Gastrocnemius medialis (tissue), 4 donors: ENCODE measurements at places on chromosomes 5 and 9. TPM values are rescaled to one million over a fixed set of nuclear protein-coding genes. Genes with fewer than 3 reads are reported as not detected.

GRCh38 chr9:130183133-130183762 is 11.0 kb downstream of the NCS1 start:
- no peaks in the 10 kb centered on the region for H3K36me3 ChIP-seq
- H3K4me1 ChIP-seq: no peaks in the 10 kb centered on the region
- DNase-seq: no peak

Gene ARL14EPL
- not detected for total RNA-seq

DNA sequence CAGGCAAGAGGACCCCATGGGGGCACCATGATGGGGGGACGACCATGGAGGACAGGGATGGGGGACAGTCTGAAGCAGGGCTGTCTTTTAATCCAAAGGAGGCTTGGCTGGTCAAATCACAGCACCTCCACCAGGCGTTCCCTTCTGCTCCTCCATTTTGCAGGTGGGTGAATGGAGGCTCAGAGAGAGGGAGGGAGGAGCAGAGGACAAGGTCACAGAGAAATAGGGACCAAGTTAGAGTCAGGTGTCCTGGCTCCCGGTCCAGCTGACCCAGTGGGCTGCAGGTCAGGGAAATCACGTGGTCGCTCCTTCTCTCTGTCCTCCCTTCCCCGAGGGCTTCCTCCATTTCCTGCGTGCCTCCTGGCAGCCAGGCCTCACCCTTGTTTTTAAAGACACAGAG is 156.4 kb upstream of the SMIM23 start:
- no peak overlapping the region for H3K4me3 ChIP-seq
- no peak overlapping the region for H3K27ac ChIP-seq
- H3K27me3 ChIP-seq: peaks cover 5% of the 10 kb centered on the region
- H3K4me1 ChIP-seq: peaks cover 6% of the 10 kb centered on the region
- no peak for DNase-seq

- no peaks in the 10 kb centered on the region for H3K4me1 ChIP-seq
- H3K27me3 ChIP-seq: peaks cover 10% of the 10 kb centered on the region
- DNase-seq: no peak
Measured at GRCh38 chr9:135580664-135581380, 19.3 kb downstream of the PAEP start.

GRCh38 chr9:29830821-29831220 is 2257.5 kb upstream of the C9orf72 start:
- H3K36me3 ChIP-seq: no peaks in the 10 kb centered on the region
- no peaks in the 10 kb centered on the region for H3K27me3 ChIP-seq
- DNase-seq: no peak
- no peaks in the 10 kb centered on the region for H3K4me1 ChIP-seq
- H3K27ac ChIP-seq: no peak overlapping the region

Gene ADCY2
- 24.3 TPM for total RNA-seq

Gene CATSPER3
- total RNA-seq: 0.22 TPM

GRCh38 chr5:170403675-170404074 is 14.5 kb upstream of the KCNMB1 start:
- DNase-seq: no peak
- H3K27me3 ChIP-seq: peaks cover 5% of the 10 kb centered on the region
- no peaks in the 10 kb centered on the region for H3K4me1 ChIP-seq
- no peak overlapping the region for H3K27ac ChIP-seq
- H3K36me3 ChIP-seq: no peaks in the 10 kb centered on the region

- H3K4me3 ChIP-seq: no peak overlapping the region
- no peaks in the 10 kb centered on the region for H3K36me3 ChIP-seq
- no peak for DNase-seq
- H3K27me3 ChIP-seq: no peaks in the 10 kb centered on the region
- H3K4me1 ChIP-seq: no peaks in the 10 kb centered on the region
Measured at GRCh38 chr5:169251333-169252084, 49.4 kb downstream of the SLIT3 start.

- no peaks in the 10 kb centered on the region for H3K36me3 ChIP-seq
- H3K4me1 ChIP-seq: no peaks in the 10 kb centered on the region
- H3K4me3 ChIP-seq: no peak overlapping the region
- no peak for DNase-seq
- H3K27me3 ChIP-seq: no peaks in the 10 kb centered on the region
Measured at GRCh38 chr9:3660936-3661335, 135.1 kb upstream of the RFX3 start.

- DNase-seq: peak; percentile 71
- peaks cover 41% of the 10 kb centered on the region for H3K4me1 ChIP-seq
- no peak overlapping the region for H3K4me3 ChIP-seq
- no peaks in the 10 kb centered on the region for H3K27me3 ChIP-seq
Measured at GRCh38 chr5:134547579-134547978, 22.1 kb downstream of the JADE2 start.

Gene HRCT1
- 5.1 TPM for total RNA-seq

DNA sequence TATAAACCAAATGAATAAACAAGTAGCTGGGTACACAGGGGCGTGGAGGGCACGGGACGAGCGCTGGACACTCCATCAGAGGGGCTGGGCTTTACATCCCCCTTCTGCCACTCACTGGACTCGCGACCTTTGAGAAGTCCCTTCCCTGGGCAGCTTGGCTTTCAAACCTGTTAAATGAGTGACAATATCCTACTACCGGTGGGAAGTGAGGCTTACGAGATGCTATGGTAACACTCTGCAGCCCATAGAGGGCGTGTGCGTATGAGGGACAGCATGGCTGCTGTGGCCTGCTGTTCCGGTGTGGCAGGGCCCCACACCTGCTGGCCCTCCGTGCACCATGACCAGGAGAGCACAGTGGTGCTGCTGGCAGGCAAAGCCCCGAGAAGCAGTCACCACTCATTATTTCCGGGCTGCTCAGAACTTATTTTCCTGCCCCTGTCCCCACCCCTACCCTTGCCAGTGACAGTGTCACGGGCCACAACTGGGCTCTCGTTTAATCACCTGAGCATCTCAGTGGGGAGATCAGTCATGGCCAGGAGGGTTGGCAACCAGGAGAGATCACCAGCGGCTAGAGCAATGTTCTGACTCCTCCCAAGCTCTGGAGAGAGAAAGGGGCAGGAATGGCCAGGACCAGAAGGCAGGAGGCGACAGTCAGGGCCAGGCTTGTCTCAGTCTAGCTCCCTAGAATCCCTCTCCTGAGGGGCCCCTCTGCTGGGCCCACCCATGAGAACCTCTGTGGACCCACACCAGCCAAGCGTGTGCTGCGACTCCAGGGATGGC is 10.5 kb downstream of the CLTB start:
- H3K27me3 ChIP-seq: no peaks in the 10 kb centered on the region
- H3K27ac ChIP-seq: no peak overlapping the region
- H3K4me1 ChIP-seq: peaks cover 3% of the 10 kb centered on the region
- no peak for DNase-seq
- H3K36me3 ChIP-seq: peaks cover 57% of the 10 kb centered on the region

GRCh38 chr5:57432876-57433275 is 49.7 kb downstream of the ACTBL2 start:
- DNase-seq: no peak
- no peak overlapping the region for H3K4me3 ChIP-seq
- no peaks in the 10 kb centered on the region for H3K4me1 ChIP-seq
- no peaks in the 10 kb centered on the region for H3K36me3 ChIP-seq
- no peaks in the 10 kb centered on the region for H3K27me3 ChIP-seq

Gene CXCL14
- 2.3 TPM for total RNA-seq

DNA sequence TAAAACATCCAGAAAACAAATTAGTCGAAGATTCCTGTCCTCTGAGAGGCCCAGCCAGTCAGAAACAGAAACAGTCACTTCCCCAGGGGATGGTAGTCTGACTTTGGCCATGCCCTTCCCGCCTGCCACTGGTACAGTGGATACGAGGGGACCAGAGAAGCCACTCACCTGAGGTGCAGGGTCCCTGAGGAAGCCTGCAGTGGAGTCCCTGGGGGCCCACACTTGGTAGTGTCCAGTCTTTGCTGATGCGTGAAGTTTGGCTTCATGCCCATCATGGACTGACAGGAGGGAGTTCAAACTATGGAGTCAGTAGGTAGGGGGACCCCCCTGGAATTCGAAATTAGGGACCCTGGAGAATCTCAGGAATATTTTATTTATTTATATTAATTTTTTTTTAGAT is 147.5 kb downstream of the DAB2IP start:
- H3K4me3 ChIP-seq: no peak overlapping the region
- H3K4me1 ChIP-seq: no peaks in the 10 kb centered on the region
- no peaks in the 10 kb centered on the region for H3K27me3 ChIP-seq
- no peaks in the 10 kb centered on the region for H3K36me3 ChIP-seq
